Spleen (tissue), 13 donors: ENCODE measurements at places on chromosomes 3 and 15.

GRCh38 chr3:55202326-55202725 is 274.5 kb upstream of the LRTM1 start:
- H3K27me3 ChIP-seq: no peaks in the 10 kb centered on the region
- H3K4me3 ChIP-seq: no peak overlapping the region
- H3K27ac ChIP-seq: no peak overlapping the region

DNA sequence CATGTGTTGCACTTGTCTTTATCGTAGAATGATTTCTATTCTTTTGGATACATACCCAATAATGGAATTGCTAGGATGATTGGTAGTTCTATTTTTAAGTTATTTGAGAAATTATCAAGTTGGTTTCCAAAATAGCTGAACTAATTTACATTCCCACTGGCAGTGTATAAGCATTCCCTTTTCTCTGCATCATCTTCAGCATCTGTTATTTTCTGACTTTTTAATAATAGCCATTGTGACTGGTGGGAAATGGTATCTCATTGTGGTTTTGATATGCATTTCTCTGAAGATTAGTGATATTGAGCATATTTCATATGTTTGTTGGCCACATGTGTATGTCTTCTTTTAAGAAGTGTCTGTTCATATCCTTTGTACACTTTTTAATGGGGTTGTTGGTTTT is 81.7 kb upstream of the NUDT16 start:
- no peaks in the 10 kb centered on the region for H3K36me3 ChIP-seq
- H3K27ac ChIP-seq: no peak overlapping the region
- H3K27me3 ChIP-seq: peaks cover 2% of the 10 kb centered on the region
- DNase-seq: no peak
- H3K4me1 ChIP-seq: no peaks in the 10 kb centered on the region
- no peak overlapping the region for H3K4me3 ChIP-seq

- no peak overlapping the region for H3K27ac ChIP-seq
- no peaks in the 10 kb centered on the region for H3K4me1 ChIP-seq
- H3K36me3 ChIP-seq: no peaks in the 10 kb centered on the region
- no peak for DNase-seq
- no peak overlapping the region for H3K4me3 ChIP-seq
- H3K27me3 ChIP-seq: no peaks in the 10 kb centered on the region
These were observed 486.3 kb downstream of the SHQ1 start for GRCh38 chr3:72361990-72362389.

GRCh38 chr3:31536497-31536896 is 3.8 kb downstream of the STT3B start:
- H3K4me3 ChIP-seq: no peak overlapping the region
- H3K27me3 ChIP-seq: no peaks in the 10 kb centered on the region
- H3K4me1 ChIP-seq: peaks cover 47% of the 10 kb centered on the region
- no peak for DNase-seq
- peaks cover 1% of the 10 kb centered on the region for H3K36me3 ChIP-seq

DNA sequence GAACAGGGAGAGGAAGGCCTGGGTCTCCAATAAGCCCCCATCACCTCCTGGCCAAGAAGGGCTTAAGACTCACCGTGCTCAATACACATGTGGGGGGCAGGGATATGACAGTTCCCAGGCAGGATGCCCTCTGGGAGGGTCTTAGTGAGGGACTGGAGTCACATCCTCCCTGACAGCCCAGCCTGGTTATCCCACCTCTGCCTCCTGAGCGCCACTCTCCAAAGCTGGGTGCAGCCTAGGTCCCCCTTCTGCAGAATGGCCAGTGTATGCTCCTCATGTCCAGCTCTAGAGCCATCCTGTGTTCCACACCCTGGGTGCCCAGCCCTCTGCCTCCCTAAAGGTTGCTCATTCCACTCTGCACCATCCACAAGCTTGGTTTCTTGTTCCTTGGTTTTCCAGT is 1.2 kb upstream of the SHISA5 start:
- H3K4me1 ChIP-seq: peaks cover 32% of the 10 kb centered on the region
- peak; percentile 66 for DNase-seq
- H3K27me3 ChIP-seq: no peaks in the 10 kb centered on the region

GRCh38 chr15:100810831-100811230 is 68.8 kb upstream of the ALDH1A3 start:
- DNase-seq: no peak
- H3K36me3 ChIP-seq: no peaks in the 10 kb centered on the region
- H3K4me3 ChIP-seq: no peak overlapping the region
